ENCODE measurements at places on chromosomes 7 and 10.

- DNase-seq: no peak
Measured at GRCh38 chr10:10642189-10642588, 375.5 kb upstream of the CELF2 start.

- no peak for DNase-seq
Measured at GRCh38 chr7:159177284-159177953, 32.8 kb upstream of the VIPR2 start.

DNA sequence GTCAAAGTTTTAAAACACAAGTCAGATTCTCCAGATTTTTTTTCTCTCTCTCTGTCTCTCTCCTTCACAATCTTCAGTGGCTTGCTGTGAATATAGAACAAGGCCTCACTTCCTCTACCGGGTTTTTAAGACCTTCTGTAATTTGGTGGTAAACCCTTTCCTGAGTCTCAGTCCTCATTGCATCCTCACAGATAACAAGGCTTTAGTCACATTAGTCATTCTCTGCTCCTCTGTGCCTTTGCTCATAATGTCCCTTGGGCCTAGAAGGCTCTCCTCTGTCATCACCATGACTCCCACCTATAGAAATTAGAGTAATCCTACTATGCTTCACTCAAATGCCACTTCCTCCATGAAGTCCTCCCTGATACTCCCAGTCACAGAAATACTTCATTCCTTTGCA, 172.7 kb upstream of the HPS1 start:
- DNase-seq: no peak

GRCh38 chr10:108064746-108065260, 900.3 kb upstream of the SORCS1 start:
- no peak for DNase-seq

GRCh38 chr7:40489844-40490602, 355.2 kb downstream of the SUGCT start:
- DNase-seq: no peak

DNA sequence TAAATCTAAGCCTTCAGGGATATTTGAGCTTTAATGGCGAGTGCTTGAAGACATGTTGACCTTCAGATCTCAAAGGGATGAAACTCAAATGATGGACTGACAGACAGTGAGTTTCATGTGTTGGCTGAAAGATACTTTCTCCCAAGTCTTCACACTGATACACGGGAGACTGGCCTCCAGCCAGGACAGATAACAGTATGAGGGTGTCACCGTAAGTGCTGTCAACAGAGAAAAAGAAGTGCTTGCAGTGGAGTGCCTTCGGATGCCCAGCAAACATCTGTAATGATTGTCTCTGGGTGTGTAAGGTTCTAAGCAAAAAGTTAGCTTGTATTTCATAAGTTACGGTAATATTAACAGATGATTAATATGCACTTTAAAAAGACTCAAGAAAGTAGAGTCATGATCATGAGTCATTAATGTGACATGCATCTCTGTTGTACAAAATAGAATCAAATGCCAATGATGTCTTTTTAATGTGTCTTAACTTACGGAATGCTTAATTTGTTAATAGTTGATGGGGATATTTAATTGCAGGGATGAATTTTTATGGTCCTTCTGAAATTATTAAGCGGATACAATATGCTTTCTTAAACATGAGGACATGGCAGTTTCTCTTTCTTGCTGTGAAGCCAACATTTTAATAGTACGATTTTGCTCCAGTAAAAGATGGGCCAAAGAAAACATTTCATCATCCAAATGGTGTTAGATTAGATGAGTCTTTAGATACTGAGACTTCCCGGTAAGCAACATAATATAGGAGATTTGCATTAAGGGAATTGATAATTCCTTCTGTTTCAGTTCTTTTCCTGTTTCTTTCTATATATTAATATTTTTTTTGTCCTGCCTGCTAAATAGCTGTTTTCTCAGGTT, 292.5 kb downstream of the GALNT17 start:
- DNase-seq: no peak

All from keratinocyte (primary cell).